ENCODE measurements at places on chromosomes 2 and 18.

- DNase-seq = no peak
These were observed 409.6 kb upstream of the TMEFF2 start for GRCh38 chr2:192604295-192604694.

DNA sequence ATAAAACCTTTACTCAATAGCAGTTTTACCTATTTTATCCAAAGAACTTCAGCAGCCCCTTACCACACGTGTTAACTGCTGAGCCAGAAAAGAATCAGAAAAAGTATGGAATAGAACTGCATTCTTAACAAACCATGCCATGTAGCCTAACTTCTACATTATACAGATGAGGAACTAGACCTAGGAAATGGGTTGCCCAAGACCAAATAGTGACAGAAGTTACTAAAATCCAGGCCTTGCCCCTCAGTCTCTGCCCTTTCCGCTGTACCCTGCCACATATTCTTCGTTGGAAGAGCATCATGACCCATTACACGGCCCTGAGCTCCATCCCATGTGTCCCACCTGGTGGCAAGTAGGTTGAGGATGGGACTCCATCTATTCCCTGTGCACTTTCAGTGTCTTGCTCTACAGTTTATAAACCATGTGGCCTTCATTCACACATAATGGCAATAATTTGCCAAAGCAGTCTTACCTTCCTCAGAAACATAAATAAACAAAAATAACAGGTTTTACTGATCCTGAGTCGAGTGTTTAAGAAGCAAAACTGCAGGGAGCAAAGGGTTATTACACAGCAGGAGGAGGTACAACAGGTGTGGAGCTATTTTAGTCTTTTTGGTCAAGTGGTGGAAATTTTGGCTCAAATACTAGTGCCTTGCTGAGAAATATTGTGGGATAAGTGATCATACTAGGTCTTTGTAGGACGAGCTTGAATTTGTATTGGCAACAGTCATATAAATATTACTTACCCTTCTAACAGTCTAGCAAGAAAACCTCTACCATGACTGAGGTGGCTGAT is 46.5 kb downstream of the HNRNPLL start:
- no peak for DNase-seq

- DNase-seq = peak; percentile 49
These were observed 640.8 kb downstream of the DPP10 start for GRCh38 chr2:115083225-115083624.

GRCh38 chr18:66196805-66197204 is 407.1 kb downstream of the CDH19 start:
- no peak for DNase-seq

GRCh38 chr2:20635675-20636584 is 15.0 kb downstream of the HS1BP3 start:
- DNase-seq = peak; percentile 81

GRCh38 chr2:150486539-150487484 is 655 bp downstream of the RND3 start:
- DNase-seq = peak; percentile 14

DNA sequence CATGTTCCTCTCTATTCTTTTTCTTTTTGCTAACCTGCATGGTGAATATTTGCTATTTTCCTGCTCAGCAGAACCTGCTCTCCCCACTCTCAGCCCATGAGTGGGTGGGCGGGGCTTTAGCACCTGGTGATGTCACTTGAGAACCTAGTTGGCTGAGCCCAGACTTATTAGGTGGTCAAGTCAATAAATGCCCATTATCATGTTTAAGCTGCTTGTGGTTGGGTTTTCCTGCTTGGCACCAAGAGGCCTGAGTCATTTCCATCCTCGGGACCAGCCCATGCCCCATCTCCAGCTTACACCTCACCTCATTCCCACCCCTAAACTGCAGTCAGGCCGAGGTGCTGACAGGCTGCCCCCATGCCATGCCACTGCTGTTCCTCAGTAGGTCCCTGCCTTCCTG is 226.6 kb downstream of the ANKRD30B start:
- DNase-seq = no peak

- DNase-seq = no peak
These were observed 415.2 kb upstream of the KCNH7 start for GRCh38 chr2:163253621-163254285.

GRCh38 chr2:217096474-217097225 is 236.8 kb upstream of the TNP1 start:
- no peak for DNase-seq
